ENCODE measurements at places on chromosomes 5 and 9.

DNA sequence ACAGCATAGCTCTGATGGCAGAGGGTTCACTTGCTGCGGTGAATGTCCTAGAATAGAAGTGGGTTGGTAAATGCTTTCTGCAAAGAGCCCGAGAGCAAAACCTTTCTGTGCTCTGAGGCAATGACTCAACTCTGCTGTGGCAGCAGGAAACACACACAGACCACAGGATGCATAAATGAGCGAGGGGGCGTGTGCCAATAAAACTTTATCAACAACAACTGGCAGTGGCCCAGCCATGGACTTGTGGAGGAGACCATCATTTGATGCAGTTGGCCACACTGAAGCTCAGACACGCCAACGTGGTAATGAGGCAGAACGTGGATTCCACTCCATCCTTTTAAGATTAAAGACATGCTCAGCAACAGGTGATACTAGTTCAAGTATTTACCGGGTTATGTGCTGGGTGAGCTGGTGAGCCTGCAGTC is 6.8 kb downstream of the MRPL36 start:
- DNase-seq: peak; percentile 95

GRCh38 chr5:159059722-159060121 is 40.0 kb downstream of the EBF1 start:
- no peak for DNase-seq

DNA sequence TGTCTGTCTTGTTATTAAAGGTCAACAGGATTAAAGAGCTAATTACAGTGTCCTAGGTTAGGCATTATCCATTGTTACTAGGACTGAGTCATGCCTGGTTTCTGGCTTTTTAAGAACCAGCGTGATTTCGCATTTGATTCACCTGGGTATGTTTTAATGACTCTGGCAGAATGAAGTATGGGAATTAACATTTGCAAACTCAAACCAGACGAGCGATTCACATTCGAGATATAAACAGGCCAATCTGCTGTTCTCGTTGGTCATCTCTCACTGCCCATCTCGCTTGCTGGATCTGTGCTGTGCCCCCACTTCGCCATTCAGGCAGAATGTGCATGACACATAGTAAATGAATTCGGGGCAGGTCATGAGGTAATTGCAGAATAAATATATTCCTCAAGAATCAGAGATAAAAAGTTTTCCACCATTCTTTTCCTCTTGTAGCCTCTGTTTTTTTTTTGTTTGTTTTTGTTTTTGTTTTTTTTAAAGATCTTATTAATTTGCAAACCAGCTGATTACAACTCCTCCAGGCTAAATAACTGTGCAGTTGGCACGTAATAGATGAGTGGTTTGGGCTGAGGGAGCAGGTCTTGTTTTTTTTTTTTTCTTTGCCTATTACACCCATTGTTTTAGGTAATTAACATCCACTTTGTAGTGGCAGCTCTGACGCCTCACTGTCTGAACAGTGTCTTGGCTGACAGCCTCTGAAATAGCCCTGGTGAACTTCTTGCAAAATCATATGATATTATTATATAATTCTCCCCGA is 313.5 kb upstream of the MSX2 start:
- no peak for DNase-seq

GRCh38 chr9:131031642-131032005 is 22.6 kb downstream of the LAMC3 start:
- DNase-seq: no peak

DNA sequence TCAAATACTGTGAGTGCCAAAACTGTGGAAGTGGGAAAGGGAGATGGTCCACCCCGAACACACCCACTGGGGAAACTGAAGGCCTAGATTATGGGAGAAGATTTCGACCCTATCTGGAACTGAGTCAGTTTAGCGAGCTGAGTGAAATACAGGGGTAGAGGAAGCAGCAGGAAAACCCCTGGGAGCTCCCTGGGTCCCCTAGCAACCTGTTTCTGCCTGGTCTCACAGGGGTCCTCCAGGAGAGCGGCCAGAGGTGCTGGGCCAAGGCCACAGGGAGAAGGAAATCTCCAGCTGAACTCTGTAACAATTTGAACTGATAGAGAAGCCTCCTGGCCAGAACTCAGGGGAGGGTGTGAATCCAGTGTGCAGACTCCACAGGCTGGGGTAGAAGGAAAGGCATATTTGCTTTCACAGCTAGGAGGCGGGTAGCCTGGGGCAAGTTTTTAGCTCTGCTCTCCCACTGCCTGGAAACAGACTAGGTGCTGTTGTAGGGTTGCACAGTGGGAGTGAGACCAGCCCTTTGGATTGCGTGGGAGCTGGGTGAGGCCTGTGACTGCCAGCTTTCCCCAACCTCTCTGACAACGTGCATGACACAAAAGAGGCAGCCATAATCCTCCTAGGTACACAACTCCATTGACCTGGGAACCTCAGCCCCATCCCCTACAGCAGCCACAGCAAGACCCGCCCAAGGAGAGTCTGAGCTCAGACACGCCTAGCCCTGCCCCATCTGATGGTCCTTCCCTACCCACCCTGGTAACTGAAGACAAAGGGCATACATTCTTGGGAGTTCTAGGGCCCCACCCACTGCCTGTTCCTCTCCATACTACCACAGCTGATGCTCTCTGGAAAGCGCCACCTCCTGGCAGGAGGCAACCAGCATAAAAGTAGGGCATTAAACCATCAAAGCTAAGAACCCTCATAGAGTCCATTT is 78.8 kb upstream of the GPBP1 start:
- no peak for DNase-seq

DNA sequence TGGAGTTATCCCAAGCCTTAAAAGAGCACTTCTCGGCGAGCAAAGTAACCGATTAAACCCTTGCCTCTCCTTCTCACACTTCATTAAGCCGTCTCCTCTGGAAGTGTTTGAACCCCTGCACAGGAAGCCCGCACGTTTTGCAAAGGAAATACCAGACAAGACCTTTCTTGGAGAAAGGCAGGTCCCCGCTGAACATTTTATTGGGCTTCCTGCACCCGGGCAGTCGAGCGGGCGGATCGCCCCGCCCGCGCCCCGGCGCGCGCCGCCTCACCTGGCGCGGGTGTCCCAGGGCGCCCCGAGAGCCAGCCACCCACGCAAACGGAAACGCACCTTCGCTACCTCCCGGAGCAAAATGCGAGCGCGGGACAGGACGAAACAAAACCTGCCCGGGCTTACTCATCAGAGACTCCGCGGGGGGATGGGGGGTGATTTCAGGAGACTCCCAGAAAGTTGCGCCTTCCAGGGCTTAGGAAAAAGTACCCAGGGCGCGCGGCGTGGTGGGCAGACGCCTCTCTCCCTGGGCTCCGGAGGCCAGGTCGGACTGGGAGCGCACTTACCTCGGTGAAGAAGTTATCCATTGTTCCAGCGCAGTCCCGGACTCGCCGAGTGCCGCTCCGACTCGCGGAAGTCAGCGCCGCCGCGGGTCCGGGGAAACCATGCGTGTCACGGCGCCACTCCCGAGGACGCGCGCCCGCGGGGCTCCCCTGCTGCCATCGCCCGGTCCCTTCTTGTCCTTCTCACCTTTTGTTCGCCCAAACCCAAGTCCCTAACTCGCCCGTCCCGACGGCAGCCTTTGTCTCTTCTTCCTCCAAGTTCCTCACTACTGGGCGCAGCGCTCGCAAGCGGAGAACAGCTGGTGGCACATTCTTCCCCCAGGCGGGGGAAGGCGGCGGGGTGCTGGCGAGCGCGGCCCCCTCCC is 598 bp downstream of the MYO10 start:
- peak; percentile 3 for DNase-seq

GRCh38 chr5:172841256-172841655 is 7.2 kb downstream of the ERGIC1 start:
- no peak for DNase-seq

Data from activated CD4-positive, alpha-beta T cell treated with anti-CD3 and anti-CD28 coated beads, Interleukin-2, amount 50 U/mL, for 16 hours (primary cell).